ENCODE measurements at places on chromosomes 4 and X.
A peak's percentile ranks its signal among the peaks of the same experiment; 100 is the strongest.

- no peak for DNase-seq
Measured at GRCh38 chr4:147157860-147158701, 212.4 kb upstream of the TTC29 start.

- no peak for DNase-seq
Measured at GRCh38 chr4:70667740-70668535, 1.6 kb upstream of the JCHAIN start.

DNA sequence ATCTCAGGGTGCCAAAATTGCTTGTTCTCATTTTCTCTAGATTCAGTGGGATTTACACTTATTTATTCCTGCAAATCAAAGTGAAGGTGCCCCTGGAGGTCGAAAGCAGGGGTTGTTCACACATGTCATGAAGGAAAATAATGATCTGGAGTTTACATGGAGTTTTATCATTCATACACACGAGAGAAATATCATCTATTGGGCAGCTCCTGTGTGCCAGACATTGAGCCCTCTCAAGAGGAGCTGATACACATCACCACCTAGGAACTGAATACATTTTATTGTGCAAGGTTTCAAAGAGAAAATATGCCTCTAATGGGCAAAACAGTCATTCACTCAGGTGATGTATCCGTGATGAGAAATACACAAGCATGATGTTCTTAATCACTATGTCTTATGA lies 23.5 kb downstream of the CLNK start:
- DNase-seq = no peak

GRCh38 chr4:117010671-117011070 lies 74.7 kb downstream of the TRAM1L1 start:
- DNase-seq = no peak

GRCh38 chrX:25527596-25527995 lies 511.8 kb upstream of the ARX start:
- no peak for DNase-seq

- no peak for DNase-seq
Measured at GRCh38 chrX:3029129-3029528, 12.1 kb upstream of the ARSF start.

DNA sequence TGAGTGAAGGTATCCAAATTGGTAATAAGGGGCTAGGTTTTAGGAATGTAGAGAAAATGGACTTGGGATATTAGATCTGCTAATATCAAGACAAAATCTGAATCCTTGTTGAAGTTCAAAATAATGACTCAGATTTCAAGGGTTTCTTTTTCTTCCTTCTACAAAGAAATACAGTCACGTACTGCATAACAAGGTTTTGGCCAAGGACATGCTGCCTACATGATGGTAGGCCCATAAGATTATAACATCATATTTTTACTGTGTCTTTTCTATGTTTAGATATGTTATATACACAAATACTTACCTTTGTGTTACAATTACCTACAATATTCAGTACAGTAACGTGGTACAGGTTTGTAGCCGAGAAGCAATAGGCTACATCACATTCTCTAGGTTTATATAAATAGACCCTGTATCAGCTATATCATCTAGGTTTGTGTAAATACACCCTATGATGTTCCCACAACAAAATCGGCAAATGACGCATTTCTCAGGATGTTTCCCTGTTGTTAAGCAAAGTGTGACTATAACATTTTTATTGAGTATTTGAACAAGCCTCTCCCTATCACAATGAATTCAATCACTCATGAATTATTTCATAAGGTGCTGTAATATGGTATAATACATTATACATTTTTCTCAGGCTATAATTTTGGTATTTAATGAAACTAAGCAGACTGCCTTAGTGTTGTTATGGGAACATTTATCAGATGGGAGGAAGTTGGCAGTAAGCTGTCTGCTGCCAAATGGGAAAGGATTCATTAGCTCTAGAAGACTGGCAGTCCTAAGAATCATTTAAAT lies 186.3 kb downstream of the PPP3CA start:
- DNase-seq = no peak

DNA sequence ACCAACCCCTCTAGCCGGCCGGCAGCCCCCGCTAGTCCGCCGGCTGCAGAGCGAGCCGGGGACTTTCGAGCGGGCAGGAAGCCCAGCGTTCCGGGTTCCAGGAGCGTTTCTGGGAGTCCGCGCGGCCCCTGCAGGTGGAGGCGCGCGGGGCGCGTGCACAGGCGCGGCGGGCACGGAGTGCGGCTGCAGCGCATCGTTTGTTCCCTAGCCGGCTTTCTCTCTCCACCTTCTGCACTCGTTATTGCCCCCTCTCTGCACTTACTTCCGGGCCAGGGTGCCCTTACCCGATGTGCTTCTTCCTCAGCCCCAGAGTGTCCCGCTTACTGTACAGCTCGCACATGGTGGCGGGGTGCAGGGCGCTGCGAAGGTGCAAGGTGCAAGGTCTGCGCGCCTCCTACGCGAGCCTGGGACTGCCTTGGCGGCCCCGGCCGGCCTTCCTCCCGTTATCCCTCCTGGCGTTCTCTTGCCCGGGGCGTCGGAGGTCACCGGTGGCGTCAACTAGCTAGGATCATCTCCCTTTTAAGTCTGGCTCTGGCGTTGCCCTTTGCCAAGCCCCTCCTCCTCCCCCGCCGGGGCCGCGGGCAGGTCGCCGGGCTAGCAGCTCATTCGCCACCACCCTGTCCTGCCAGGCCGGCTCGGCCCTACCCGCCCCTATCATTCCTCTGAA lies at the start of gene ETNPPL:
Gene ETNPPL (minus strand): TSS at position 495 of the 667 bp plus-strand sequence. CDS start 155 bp downstream, at position 340.
- peak; percentile 44 for DNase-seq

DNA sequence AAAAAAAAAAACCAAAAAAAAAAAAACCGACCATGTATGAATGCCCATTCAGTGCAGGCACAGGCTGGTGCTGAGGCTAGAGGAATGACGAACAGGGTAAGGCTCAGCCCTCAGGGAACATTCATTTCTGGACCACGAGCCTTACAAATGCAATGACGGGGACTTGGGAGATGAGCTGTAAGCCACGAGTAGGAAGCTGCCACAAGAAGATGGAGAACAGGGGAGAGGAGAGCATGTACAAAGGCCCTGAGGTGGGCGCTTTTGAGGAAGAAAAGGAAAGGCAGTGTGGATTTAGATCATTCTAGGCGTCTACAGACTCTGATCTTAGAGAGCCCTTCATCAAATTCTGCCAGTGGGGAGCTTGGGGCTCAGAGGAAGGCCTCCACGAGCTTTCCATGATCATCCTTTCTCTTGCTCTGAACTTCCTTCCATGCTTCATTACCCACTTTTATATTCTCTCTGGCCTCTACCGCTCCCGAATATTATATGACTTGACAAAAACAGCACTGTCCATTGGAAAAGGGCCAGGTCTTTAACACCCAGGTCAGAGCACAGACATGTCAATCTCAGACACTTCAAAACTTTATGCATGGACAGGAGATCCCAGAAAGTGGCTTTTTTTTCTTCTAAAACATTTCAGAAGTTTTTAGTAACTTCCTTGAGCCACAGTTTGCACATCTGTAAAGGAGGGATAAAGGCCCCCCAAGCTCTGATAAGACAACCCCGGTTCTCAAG lies 3.3 kb upstream of the ZNF518B start:
- no peak for DNase-seq

All from left renal cortex interstitium (tissue), 4 donors.